ENCODE measurements at places on chromosomes 11 and 22.

- DNase-seq: no peak
Observed at GRCh38 chr11:116563712-116564047, 209.1 kb downstream of the BUD13 start.

DNA sequence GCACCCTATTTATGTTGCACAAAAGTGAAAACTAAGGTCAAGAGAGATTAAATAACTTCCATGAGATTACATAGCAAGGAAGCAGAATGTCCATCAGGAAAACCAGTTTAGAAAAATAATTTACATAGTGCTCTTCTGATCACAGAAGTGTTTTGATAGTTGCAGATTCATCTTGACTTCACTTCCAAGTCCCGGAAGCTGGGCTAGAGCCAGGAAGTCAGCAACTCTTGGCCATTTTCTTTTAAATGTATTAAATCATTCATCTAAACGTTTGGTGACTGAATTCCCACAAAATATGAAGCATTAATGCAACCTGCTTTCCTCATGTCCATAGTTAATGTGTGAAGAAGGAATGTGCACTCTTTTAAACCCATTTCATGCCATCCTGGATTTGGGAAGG is 29.7 kb downstream of the APLP2 start:
- DNase-seq: no peak

DNA sequence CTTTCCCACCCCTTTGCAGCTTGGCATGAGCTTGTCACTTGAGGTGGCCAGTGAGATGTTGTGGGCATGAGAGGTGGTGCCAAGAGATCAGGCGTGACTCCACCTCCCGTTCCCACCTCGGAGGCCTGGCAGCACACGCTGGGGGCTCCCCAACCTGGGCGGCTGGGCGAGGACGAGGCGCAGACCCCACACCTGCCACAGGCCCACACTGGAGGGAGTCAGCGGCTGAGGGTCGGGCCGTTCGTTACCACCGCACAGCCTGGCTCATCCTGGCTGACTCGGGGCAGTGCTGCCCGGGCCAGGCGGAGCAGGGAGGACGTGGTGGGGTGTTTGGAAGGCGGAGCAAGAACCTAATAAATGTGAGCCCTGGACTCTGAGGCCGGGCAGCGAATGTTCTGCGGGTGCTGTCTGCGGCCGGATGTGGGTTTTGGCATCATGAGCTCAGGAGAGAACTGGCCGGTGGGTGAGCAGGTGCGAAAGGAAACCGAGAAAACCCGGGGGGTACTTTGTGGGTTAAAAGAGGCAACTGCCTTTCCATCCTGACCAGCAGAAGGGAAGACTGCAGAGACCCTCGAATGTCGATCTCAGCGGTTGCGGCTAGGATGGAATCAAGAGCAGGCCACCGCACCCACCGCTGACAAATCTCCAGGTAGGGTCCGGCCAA is 10.2 kb upstream of the IFITM3 start:
- DNase-seq: no peak

DNA sequence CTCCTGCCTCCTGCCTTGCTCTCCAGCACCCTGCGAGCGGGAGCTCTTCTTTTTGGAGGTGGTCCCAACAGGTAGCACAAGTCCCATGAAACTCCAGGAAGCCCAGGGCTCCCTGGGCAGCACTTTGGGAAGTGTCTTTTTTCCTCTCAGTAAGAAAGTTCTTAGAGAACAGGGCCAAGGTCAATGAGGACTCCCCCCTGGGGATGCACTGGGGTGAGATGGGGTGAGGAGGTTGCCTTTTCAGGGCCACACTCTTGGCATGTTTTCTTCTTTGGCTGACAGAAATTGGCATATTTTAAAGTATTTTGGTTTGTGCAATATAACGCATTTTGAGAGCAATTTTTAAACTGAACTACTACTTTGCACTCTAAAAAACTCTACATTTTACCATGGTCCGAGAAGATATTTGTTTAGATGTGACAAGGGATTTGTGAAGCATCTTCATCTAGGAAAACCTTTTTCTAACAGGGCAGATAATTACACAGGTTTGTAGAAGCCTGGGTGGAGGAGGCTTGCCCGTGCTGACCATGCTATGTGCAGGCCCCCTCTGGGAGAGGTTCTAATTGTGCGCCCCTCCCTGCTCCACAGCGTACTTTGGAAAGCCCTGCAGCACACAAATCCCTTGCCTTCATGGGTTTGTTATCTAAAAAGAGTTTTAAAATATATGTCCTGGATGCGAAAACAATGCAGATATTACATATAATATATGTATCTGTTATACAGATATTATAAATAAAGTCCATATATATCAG is 140.4 kb downstream of the WNT7B start:
- no peak for DNase-seq

GRCh38 chr11:60122414-60123036 is 34.1 kb downstream of the MS4A2 start:
- no peak for DNase-seq

DNA sequence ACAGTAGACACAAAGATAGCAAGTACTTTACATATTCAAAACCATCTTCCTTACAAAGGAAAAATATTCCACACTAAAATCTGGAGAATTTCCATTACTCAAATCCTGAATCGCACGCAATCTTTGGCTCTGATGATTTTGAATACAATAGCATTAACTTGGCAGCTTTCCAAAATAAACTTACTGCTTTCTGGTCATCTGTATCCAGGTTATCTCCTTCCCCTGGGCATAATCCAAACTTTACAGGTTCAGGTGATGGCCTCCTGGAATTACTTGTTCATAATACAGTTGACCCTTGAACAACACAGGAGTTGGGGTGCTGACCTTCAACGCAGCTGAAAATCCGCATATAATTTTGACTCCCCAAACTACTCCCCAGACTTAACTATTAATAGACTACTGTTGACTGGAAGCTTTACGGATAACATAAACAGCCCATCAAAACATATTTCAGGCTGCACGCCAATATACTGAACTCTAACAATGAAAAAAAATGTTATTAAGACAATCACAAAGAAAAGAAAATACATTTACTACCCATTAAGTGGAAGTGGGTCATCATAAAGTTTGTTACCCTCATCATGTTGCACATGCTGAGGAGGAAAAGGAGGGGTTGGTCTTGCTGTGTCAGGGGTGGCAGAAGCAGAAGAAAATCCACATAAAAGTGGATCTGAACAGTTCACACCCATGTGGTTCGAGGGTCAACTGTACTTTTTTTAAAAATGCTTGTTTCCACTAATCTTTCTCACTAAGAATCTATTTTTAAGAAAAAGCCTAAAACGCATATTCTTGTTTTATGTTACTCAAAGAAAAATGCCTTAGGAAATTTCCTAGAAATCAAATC is 6.5 kb downstream of the MTMR2 start:
- peak; percentile 51 for DNase-seq

DNA sequence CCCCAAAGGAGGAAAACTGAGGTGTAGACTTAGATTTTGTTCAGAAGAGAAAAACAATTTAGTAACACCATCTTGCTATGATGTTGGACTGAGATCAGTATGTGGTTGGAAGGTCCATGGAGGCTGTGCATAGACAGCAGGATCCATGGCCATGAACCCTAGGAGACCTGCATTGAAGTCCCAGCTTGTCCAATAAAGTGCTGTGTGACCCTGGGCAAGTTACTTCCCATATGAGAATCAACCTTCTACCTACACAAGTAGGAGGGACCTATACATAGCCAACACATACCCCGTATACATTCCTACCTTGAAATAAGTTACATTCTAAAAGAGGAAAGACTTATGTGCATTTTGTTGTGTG is 27.3 kb upstream of the ZNRF3 start:
- DNase-seq: no peak

- DNase-seq: no peak
Observed at GRCh38 chr11:67195971-67196456, 70.3 kb upstream of the GRK2 start.

DNA sequence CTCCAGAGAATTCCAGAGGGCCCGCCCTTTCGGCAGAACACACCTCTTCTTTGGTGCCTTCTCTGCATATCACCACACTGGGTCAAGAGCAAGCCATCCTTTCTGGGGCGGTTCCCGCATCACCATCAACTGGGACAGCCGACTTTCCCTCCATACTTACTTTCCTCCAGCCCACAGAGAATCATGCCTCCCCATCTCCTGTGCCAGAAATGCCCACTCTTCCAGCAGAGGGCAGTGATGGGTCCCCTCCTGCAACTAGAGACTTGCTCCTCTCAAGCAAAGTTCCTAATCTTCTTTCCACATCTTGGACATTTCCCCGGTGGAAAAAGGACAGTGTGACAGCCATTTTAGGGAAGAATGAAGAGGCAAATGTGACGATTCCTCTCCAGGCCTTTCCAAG is 157.7 kb downstream of the C11orf91 start:
- no peak for DNase-seq
